ENCODE measurements at places on chromosomes 7 and 10. TPM values are rescaled to one million over a fixed set of nuclear protein-coding genes. Genes with fewer than 3 reads are reported as not detected.
A peak's percentile ranks its signal among the peaks of the same experiment; 100 is the strongest.

The GIMAP8 gene
- total RNA-seq: not detected

The DLX5 gene
- not detected for total RNA-seq

The HOXA3 gene
- 1.6 TPM for total RNA-seq

The EVX1 gene
- total RNA-seq: not detected

The CYP3A7 gene
- not detected for total RNA-seq

The EMX2 gene
- not detected for total RNA-seq

The FAM131B gene
- total RNA-seq: 0.80 TPM

The PNLIPRP3 gene
- not detected for total RNA-seq

The DNAAF5 gene
- 25.9 TPM for total RNA-seq

The C7orf33 gene
- total RNA-seq: not detected

The TUBB8 gene
- total RNA-seq: not detected

The SLC18A3 gene
- total RNA-seq: not detected

The PAX4 gene
- not detected for total RNA-seq

GRCh38 chr7:101255796-101256195 is 10.9 kb upstream of the FIS1 start:
- H3K27ac ChIP-seq: no peak overlapping the region
- H3K4me3 ChIP-seq: no peak overlapping the region
- H3K27me3 ChIP-seq: peaks cover 17% of the 10 kb centered on the region
- peaks cover 18% of the 10 kb centered on the region for H3K4me1 ChIP-seq

- no peak overlapping the region for H3K27ac ChIP-seq
- no peak for DNase-seq
- no peaks in the 10 kb centered on the region for H3K36me3 ChIP-seq
- H3K4me3 ChIP-seq: no peak overlapping the region
These were observed 65.3 kb upstream of the MDFIC start for GRCh38 chr7:114856625-114857024.

DNA sequence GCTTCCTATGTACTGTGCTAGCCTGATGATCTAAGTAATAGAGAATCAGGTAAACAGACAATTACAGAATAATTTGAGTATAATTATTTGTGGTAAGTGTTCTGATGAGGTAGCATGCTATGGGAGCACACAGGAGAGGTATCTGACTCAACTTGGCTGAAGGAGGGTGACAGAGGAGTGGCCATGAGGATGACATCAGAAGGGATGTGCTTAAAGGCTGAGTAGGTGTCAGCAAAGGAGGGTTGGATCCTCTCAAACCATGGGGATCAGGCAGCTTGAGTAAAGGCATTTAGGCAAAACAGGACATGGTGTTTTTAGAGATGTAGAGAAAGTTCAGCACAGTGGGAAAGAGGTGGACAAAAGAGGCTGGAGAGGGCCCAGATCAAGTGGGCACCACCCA is 29.0 kb downstream of the KLHDC10 start:
- peaks cover 2% of the 10 kb centered on the region for H3K27me3 ChIP-seq
- H3K36me3 ChIP-seq: peaks cover 8% of the 10 kb centered on the region
- H3K4me1 ChIP-seq: peaks cover 18% of the 10 kb centered on the region
- no peak overlapping the region for H3K27ac ChIP-seq
- no peak for DNase-seq

GRCh38 chr7:124566583-124566982 is 199.0 kb downstream of the GPR37 start:
- H3K4me3 ChIP-seq: no peak overlapping the region
- H3K27ac ChIP-seq: no peak overlapping the region
- no peak for DNase-seq
- no peaks in the 10 kb centered on the region for H3K4me1 ChIP-seq
- no peaks in the 10 kb centered on the region for H3K36me3 ChIP-seq

- peaks cover 5% of the 10 kb centered on the region for H3K27me3 ChIP-seq
- 0 out of 2 replicates have a peak overlapping the region, but pooled peaks have one; percentile 22 for H3K27ac ChIP-seq
- peaks cover 6% of the 10 kb centered on the region for H3K4me1 ChIP-seq
- no peak for DNase-seq
These were observed 19.4 kb upstream of the SH2D4B start for GRCh38 chr10:80518143-80518806.

DNA sequence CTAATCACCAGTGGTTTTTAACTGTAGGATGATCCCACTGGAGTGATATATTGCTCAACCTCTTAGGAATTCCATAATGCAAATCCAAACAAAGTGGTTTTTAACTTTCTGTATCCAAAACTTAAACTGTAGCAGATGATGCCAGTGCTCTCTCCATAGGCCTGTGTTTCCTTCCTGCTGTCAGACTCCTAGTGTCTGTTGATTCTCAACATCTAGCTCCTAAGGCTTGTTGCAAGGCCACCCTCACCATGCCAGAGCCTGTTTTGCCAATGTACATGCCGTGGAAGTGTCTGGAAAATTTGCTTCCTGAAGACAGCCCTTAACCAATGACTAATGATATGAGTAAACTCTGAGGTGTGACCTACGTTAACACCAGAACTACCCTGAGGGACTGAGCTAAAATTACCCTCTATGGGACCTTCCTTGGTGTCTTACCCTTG is 39.3 kb downstream of the C1GALT1 start:
- peaks cover 14% of the 10 kb centered on the region for H3K36me3 ChIP-seq
- peak; percentile 73 for DNase-seq
- H3K4me1 ChIP-seq: peaks cover 22% of the 10 kb centered on the region
- H3K27me3 ChIP-seq: peaks cover 1% of the 10 kb centered on the region

- peaks cover 16% of the 10 kb centered on the region for H3K36me3 ChIP-seq
- DNase-seq: no peak
- H3K4me1 ChIP-seq: no peaks in the 10 kb centered on the region
- no peak overlapping the region for H3K4me3 ChIP-seq
These were observed 65.1 kb downstream of the PAXIP1 start for GRCh38 chr7:154937837-154938236.

DNA sequence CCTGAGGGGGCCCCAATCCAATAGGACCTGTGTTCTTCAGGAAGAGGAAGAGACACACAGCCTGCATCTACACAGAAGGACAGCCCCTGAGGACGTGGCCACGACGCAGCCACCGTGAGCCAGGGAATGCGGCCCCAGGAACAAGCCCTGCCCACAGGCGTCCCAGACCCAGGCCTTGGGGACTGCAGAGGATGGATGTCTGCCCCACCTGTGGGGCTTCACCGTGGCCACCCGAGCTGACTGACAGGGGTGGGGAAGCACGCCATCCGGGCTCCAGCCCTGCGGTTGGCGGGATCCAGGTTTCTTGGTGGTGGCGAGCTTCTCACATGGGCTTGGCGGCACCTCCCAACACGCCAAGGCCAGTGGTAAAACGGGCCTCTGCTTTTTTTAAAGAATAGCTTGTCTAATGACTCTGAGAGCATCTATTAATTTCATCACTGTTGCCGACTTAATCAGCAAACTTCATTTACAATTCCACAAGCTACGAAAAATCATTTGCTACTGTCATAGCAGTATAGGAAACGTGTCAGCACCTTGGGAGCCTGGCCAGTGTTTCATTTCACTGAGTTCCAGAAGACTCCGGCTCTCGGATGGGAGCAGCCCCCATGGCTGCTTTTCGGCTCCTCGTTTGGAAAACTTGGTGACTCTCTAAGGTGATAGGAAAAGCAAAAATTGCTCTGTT is 584.0 kb downstream of the PTPRN2 start:
- no peak overlapping the region for H3K27ac ChIP-seq
- DNase-seq: no peak
- H3K4me3 ChIP-seq: no peak overlapping the region
- no peaks in the 10 kb centered on the region for H3K27me3 ChIP-seq

DNA sequence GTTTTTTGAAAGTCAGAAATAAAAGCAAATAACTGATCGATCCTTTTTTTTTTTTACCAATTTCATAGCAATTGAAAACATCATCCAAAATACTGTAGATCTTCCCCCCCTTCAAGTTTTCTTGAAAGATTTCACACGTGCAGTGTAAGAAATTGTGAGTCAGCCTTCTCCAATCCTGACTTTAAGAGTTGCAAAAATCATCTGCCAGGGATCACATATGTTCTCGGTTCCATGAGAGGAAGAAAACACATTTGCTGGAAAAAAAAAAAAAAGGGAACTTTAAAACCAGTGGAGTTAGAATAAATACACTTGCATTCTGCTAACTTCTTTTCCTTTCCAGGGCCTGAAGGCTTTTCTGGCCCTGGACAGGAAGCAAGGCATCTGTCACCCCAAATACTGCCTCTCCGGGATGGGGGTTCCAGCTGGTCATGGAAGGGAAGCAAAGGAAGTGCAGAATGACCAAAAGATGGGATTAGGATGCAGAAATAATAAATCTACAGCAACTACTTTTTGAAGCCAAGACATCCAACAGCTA is 198.4 kb upstream of the KIAA1217 start:
- H3K27ac ChIP-seq: no peak overlapping the region
- no peaks in the 10 kb centered on the region for H3K4me1 ChIP-seq
- DNase-seq: no peak
- no peaks in the 10 kb centered on the region for H3K27me3 ChIP-seq

DNA sequence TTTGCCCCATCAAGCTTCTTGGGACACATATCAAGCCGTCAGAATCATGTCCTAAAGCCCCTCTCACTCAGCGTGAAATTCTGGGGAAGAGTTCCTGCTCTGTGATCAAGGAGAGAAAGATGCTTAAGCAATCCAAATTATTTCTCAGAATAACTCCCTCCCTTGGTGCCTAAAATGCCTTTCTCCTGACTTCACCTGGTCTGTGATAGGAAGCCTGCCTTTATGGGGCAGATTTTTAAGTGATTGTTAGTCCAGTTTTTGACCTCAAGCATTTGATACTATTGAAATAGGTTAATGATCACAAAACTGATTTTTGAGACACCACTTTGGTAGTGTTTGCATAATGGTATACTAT is 76.4 kb upstream of the MAGI2 start:
- no peaks in the 10 kb centered on the region for H3K27me3 ChIP-seq
- H3K4me3 ChIP-seq: no peak overlapping the region
- 0 out of 2 replicates have a peak overlapping the region, but pooled peaks have one; percentile 15 for H3K27ac ChIP-seq
- H3K4me1 ChIP-seq: peaks cover 35% of the 10 kb centered on the region

- H3K36me3 ChIP-seq: no peaks in the 10 kb centered on the region
- no peak for DNase-seq
- no peak overlapping the region for H3K4me3 ChIP-seq
These were observed 702.3 kb downstream of the LRMDA start for GRCh38 chr10:76133597-76134255.

DNA sequence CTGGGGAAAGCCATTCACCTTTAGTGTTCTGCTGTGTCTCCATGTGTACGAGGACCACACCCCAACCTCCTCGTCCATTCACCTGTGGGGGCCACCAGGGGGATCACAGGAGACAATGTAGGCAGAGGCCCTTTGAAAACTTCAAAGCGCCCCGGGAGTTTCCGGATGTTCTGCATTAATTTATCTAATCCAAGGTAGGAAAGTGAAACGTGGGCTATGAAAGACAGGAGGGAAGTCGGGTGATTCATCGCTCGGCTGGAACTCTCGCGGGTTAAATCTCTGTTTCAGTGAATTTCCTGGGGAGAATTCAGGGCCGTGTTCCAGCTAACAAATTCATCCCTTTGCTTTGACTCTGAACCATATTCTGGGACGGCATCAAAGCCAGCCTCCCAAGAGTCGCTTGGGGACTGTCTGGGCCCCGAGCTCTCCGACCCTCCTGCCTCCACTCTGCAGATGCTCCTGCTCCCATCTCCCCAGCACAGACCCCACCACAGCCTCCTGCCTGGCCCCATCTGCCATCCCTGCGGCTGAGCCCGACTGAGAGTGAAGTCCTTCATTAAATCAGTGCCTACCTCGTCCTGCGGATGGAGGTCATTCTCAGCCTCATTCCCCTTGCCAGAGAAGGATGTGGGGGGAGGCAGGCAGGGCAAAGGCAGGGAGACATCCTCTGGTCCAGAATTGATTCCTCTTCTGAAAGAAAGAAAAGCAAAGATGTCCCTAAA is 114.1 kb upstream of the CARD11 start:
- no peak for DNase-seq
- no peak overlapping the region for H3K27ac ChIP-seq
- no peaks in the 10 kb centered on the region for H3K36me3 ChIP-seq
- H3K4me1 ChIP-seq: no peaks in the 10 kb centered on the region

- no peaks in the 10 kb centered on the region for H3K4me1 ChIP-seq
- no peak for DNase-seq
- no peak overlapping the region for H3K4me3 ChIP-seq
- no peaks in the 10 kb centered on the region for H3K36me3 ChIP-seq
- H3K27ac ChIP-seq: no peak overlapping the region
These were observed 274.6 kb upstream of the SMIM30 start for GRCh38 chr7:113392841-113393540.

- peaks cover 12% of the 10 kb centered on the region for H3K36me3 ChIP-seq
- DNase-seq: no peak
- H3K27ac ChIP-seq: no peak overlapping the region
- H3K4me3 ChIP-seq: no peak overlapping the region
- no peaks in the 10 kb centered on the region for H3K27me3 ChIP-seq
These were observed 205.2 kb upstream of the ADARB2 start for GRCh38 chr10:1942478-1942877.

DNA sequence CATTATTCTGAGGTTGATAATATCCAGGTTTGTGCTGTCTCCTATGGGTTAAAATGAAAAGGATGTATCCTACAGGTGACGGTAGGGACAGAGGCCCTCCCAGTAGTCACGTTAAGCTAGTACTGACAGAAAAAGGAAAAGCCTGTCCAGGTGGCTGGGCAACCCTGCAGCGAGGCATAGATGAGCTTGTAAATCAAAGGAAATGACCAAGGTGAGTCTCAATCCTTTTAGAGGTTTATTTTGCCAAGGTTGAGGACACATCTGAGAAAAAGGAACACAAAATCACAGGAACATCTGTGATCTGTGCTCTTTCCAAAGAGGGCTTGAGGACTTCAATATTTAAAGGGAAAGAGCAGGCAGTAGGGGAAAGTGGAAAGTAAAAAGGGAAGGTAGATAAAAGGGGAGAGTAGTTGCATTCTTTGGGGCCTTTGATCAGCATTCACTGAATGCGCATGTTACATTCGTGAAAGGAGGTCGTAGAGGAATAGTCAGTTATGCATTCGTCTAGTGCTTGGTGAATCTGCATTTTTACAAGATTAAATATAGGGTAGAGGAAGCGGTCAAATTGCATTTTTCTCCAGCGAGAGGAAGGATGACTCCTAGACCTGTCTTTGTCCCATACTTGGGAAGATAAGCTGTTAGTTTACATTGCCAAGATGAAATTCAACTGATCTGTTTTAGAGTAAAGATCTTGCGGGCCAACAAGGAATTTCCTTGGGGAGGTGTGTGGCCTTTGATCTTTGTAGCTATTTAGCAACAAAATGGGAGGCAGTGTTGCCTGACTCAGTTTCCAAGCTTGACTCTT is 884 bp upstream of the GSTO1 start:
- H3K36me3 ChIP-seq: peaks cover 14% of the 10 kb centered on the region
- no peak for DNase-seq
- 0 out of 2 replicates have a peak, but pooled peaks cover 2% of the 10 kb centered on the region for H3K27me3 ChIP-seq
- H3K27ac ChIP-seq: peak overlapping the region; percentile 96
- peak overlapping the region; percentile 97 for H3K4me3 ChIP-seq

DNA sequence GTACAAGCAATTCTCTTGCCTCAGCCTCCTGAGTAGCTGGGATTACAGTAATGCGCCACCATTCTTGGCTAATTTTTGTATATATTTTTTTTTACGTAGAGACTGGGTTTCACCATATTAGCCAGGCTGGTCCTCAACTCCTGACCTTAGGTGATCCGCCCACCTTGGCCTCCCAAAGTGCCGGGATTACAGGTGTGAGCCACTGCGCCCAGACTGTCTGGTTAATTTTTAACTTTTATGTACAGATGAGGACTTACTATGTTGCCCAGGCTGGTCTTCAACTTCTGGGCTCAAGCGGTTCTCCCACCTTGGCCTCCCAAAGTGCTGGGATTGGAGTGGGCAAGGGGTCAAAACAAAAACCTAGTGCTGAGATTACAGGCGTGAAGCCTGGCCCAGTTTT is 101.8 kb downstream of the JMJD1C start:
- peaks cover 4% of the 10 kb centered on the region for H3K36me3 ChIP-seq
- H3K4me1 ChIP-seq: peaks cover 20% of the 10 kb centered on the region
- no peaks in the 10 kb centered on the region for H3K27me3 ChIP-seq
- H3K27ac ChIP-seq: no peak overlapping the region
- H3K4me3 ChIP-seq: no peak overlapping the region
- DNase-seq: no peak

- H3K36me3 ChIP-seq: no peaks in the 10 kb centered on the region
- no peak overlapping the region for H3K27ac ChIP-seq
- H3K4me1 ChIP-seq: peaks cover 6% of the 10 kb centered on the region
- no peak overlapping the region for H3K4me3 ChIP-seq
These were observed 1.6 kb downstream of the SPOCK2 start for GRCh38 chr10:72086466-72087391.

All from HFFc6 (cell line).